ENCODE measurements at places on chromosomes 2 and 18.

- no peak for DNase-seq
Measured at GRCh38 chr2:226691255-226691654, 108.4 kb downstream of the IRS1 start.

DNA sequence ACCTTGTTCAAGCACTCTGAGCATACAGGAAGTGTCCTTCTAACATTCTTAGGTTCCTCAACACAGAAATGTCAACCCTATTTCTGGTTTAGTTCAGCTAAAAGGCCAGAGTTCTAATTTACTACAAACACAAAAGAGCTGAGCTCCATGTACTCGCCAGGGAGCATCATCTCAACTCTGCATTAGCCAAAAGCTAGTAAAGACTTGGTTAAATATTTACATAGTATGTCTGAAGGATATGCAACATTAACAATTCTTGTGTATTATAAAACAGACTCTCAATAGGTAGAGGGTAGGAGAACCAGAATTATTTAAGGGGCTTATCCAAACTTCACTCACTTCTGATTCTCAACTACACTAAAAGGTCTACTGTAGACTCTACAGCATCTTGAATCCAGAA is 154.6 kb downstream of the THADA start:
- DNase-seq: no peak

- no peak for DNase-seq
Measured at GRCh38 chr2:77838441-77838840, 316.3 kb upstream of the LRRTM4 start.

- no peak for DNase-seq
Measured at GRCh38 chr18:49631146-49631866, 69.4 kb downstream of the LIPG start.

- DNase-seq: no peak
Measured at GRCh38 chr2:29117636-29118303, 2.6 kb downstream of the CLIP4 start.

GRCh38 chr18:54712306-54712705 is 116.0 kb upstream of the RAB27B start:
- DNase-seq: no peak

- peak; percentile 38 for DNase-seq
Measured at GRCh38 chr18:13501891-13502290, 224.5 kb downstream of the FAM210A start.

DNA sequence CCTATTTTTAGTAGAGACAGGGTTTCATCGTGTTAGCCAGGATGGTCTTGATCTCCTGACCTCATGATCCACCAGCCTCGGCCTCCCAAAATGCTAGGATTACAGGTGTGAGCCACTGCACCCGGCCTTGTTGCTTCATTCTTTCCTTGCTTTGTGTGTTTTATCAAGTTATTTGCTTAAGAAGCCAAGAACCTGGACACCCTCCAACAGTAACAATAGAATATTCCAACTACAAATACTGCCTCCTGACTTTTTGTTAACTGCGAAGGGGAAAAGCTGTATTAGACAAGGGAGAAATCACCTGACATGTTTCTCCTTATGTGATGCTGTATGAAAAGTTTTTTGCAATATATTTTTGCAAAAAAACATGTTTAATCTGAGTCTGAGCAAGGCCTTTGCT is 297.2 kb downstream of the NCKAP5 start:
- DNase-seq: no peak

GRCh38 chr2:111135910-111136297 is 15.2 kb downstream of the BCL2L11 start:
- DNase-seq: peak; percentile 28

- no peak for DNase-seq
Measured at GRCh38 chr2:96945014-96945413, 41.4 kb downstream of the FAM178B start.

DNA sequence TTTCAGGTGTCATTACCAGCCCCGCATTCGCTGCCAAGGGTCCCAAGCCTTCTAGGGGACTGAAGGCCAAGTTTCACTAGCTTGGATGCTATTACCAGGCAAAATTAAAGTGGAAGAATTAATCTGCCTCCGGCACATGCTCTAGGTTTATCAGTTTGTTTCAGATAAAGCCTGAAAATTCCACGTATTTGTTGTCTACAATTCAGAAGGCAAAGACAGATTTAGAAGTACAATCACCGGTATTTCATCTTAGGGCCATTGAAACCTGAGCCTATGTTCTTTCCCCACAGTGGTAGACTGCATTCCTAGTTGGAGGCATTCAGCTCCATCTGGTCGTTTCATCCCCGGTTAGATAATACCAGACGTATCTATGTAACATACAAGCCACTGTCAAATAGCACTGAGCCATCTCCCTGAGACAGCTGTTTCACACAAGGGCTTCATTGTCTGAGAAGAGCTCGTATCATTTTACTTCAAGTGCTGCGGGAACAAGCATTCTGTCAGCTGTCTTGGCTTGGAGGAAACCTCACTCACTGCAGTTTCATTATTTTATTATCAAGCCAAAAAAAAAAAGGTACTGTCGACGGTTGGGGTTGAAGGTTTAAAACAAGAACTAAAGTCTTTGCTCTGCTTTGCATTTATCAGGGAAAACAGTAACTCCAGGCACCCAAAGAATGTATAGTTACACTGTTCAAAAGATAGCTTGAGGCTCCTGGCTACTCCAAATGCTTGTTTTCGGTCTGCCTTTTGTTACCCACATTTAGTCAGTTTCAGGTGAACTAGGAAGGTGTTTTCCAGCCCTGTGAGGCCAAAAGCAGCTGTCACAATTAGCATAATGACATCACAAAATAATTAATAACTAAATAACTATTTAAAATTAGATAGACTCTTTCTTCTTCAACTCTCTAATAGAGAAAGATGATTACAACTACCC is 76.7 kb downstream of the TGIF1 start:
- DNase-seq: peak; percentile 73

GRCh38 chr18:2984703-2985261 is 28.2 kb downstream of the LPIN2 start:
- DNase-seq: no peak

- no peak for DNase-seq
Measured at GRCh38 chr2:152580714-152581113, 136.5 kb downstream of the PRPF40A start.

GRCh38 chr2:201699416-201699815 is 972 bp upstream of the MPP4 start:
- peak; percentile 75 for DNase-seq

- DNase-seq: peak; percentile 61
Measured at GRCh38 chr2:128315829-128316776, 2.6 kb downstream of the HS6ST1 start.

GRCh38 chr2:1813371-1813770 is 69.1 kb upstream of the PXDN start:
- no peak for DNase-seq

- DNase-seq: no peak
Measured at GRCh38 chr2:135190799-135191198, 138.7 kb downstream of the RAB3GAP1 start.

DNA sequence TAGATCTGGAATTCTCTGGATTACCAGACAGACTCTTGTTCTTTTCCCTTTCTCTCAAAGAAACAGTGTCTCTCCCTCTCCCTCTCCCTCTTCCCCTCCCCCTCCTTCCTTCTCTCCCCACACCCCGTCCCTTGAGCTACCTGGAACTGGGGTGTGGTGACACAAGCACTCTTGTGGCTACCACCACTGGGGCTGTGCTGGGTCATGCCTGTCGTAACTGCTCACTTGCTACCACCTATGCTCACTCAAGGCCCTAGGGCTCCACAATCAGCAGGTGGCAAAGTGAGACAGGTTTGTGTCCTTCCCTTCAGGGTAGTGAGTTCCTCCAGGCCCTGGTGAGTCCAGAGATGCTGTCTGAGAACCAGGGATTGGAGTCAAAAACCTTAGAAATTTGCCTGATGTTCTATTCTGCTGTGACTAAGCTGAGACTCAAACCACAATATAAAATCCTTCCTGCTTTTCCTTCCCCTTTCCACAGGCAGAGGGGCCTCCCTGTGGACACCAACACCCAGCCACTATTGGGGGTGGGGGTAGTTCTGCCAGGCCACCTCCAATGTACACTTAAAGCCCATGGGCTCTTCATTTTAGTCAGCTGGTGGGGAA is 70.8 kb downstream of the OXER1 start:
- no peak for DNase-seq

GRCh38 chr2:5343785-5344335 is 348.3 kb upstream of the SOX11 start:
- no peak for DNase-seq

DNA sequence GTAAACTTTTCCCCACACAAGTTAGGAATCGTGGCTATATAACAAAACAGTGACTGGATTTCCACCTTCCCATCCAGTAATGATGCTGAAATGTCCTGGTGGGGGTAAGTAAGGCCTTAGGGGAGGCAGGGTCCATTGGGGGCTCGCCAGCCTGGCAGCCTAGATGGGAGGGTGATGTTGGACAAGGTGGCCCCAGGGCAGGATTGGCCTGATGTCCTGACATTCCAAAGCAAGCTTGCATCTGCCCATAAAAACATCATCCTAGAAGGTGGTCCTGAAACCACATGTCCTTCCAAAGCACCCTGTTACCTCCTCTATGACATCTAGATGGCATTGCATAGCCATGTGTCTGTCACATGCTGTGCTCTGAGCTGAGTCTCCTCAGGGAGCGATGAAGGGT is 54.1 kb upstream of the RAB6C start:
- no peak for DNase-seq

GRCh38 chr18:44725300-44726058 is 44.8 kb downstream of the SETBP1 start:
- DNase-seq: peak; percentile 56

GRCh38 chr2:19971691-19972090 is 18.2 kb downstream of the WDR35 start:
- no peak for DNase-seq

DNA sequence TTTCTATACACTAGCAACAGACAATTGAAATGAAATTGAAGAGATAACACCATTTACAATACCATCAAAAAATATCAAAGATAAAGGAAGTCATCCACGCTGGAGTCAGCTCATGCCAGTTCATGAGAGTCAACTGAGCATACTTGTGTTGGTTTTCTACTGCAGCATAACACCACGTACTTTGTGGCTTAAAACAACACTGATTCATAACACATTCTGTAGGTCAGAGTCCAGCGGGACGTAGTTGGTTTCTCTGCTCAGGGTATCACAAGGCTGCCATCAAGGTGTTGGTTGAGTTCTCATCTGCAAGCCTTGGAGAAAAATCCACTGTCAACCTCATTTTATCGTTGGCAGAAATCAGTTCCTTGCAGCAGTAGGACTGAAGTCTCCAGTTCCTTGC is 84.2 kb downstream of the TEX51 start:
- DNase-seq: no peak

DNA sequence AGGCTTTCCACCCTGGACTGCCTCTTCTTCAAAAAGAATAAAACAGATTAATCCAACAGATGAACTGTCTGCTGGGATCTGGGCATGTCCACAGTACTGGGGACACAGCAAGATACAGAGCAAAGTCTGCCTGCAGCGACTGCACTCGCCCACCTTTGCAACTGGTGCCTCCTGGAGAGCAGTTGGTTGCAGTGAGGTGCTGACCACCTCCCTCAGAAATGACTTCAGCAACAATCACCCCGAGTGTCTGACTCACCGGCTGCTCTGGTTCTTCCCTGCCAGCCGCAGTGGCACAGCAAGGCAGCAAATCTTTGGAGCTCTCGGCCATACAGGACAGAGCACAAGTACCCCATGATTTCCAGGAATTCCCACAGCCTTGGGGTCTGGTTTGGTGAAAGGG is 179.7 kb downstream of the ANAPC1 start:
- no peak for DNase-seq

- no peak for DNase-seq
Measured at GRCh38 chr2:236667526-236667925, 97.9 kb downstream of the ACKR3 start.

- DNase-seq: no peak
Measured at GRCh38 chr2:38765149-38765548, 12.9 kb upstream of the GEMIN6 start.

GRCh38 chr18:56358608-56359280 is 279.6 kb downstream of the TXNL1 start:
- no peak for DNase-seq

GRCh38 chr2:62785810-62786597 is 80.5 kb downstream of the EHBP1 start:
- DNase-seq: no peak

- DNase-seq: no peak
Measured at GRCh38 chr2:151673016-151673415, 61.3 kb downstream of the NEB start.

DNA sequence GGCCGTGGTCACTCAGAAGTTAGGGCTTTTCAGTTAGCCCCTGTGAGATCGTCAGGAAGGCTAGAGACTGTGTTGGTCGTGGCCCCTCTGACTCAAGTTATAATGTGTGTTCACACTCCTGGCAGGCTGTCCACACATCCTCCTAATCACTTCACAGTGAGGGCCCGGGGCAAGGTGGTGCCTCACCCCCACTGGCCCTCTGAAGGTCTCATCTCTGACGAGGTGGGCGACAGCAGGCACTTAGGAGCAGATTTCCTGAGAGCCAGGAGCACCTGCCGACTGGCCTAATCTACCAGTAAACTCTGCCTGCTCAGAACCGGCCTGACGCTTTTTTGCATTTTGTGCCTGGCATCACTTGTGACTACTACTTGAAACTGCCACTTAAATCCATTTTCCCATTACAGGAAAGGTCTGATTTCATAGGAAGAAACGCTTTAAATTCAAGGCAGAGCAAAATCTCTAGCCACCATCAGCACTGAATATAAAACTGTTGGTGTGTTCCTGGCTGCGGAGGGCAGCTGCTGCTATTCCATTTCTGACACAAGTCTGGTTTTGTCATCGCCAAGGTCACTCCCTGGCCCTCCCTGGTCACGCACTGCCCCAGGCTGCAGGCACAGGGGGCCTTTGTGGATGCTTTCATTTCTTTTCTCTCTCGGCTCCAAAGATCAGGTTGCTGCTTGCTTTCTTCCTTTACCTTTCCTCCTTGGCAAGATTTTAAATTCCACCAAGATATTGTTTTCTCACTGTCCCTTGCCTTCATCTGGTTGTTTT is 48.0 kb downstream of the RAB12 start:
- no peak for DNase-seq

DNA sequence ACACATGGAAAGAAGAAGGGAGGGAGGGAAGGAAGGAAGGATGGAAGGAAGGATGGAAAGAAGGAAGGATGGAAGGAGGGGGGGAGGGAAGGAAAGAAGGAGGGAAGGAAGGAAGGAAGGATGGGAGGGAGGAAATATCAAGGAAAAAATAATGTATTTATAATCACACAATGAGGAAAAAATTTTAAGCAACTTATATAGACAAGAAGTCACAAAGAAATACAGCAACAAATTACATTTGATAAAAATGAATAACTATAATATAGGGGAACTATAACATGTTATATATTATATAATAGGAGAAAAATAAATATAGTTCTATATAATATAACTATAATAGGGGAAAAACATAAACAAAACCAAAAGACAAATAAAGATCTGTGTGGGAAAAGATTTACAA is 441.8 kb downstream of the LRATD1 start:
- no peak for DNase-seq

DNA sequence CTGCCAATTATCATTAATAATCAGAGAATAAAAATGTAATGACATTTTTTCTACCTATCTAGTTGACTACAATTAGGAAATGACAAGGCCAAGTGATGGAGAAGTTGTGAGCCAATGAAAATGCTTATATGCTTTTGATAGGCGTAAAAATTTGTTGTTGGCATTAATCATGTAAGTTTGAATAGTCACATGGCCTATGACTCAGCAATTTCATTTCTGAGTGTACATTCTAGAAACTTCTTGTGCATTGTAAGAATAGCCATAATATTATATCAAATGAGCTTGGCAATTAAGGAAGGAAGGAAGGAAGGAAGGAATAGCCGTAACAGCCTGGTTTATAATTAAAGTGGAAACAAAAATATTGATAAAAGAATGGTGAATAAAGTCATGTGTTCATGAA is 179.9 kb downstream of the PTH2R start:
- no peak for DNase-seq

GRCh38 chr2:232883116-232883721 is 13.2 kb downstream of the SNORC start:
- no peak for DNase-seq
